ENCODE measurements at places on chromosomes 3 and 15. TPM values are rescaled to one million over a fixed set of nuclear protein-coding genes. Genes with fewer than 3 reads are reported as not detected.

POPDC2 gene
- polyA plus RNA-seq: 2.7 TPM

GCNT3 gene
- polyA plus RNA-seq: 0.56 TPM

- no peak for DNase-seq
These were observed 148.4 kb downstream of the TIGIT start for GRCh38 chr3:114442246-114442645.

GRCh38 chr3:148950806-148951205 is 40.5 kb upstream of the GYG1 start:
- no peak for DNase-seq

GRCh38 chr3:109050591-109051167 is 67.3 kb downstream of the MORC1 start:
- no peak for DNase-seq

- DNase-seq: peak; percentile 27
These were observed 214.5 kb downstream of the ZIC4 start for GRCh38 chr3:147191795-147192385.

DNA sequence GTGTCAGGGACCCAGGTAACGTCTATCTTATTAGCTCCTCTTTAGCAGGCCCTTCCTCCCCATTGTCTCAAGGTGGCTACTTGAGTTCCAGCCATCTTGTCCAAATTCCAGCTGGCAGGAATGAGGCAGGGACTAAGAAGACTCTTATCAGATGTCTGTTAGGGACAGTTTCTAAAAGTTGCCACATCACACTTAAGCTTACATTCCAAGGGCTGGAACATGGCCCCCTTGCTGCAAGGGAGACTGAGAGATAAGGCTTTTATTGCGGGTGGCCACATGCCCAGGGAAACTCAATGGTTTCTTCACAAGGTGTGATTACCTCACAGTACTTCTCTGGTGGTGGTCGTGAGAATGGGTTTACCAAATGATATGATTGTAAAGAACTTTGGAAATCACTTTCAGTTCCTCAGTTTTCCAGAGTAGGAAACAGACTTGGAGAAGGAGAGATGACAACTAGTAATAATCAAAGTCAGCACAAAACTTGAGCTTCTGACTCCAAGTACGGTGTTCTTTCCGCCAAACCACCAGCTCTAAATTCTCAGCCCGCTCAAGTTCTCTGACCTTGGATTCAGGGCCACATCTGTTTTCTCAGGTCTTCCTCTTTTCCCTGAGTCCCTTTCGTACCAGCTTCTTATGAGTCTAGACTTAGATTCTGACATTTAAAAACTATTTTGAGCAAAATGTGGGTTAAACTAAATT is 14.2 kb downstream of the PDIA5 start:
- DNase-seq: no peak

- no peak for DNase-seq
These were observed 6.7 kb downstream of the PAQR5 start for GRCh38 chr15:69305204-69305931.

- DNase-seq: no peak
These were observed 7.3 kb downstream of the RPL39L start for GRCh38 chr3:187131981-187132380.
